A549 (cell line): ENCODE measurements at places on chromosomes 1 and 21.

GRCh38 chr1:104953555-104953954, 1203.9 kb downstream of the AMY1C start:
- DNase-seq = no peak

DNA sequence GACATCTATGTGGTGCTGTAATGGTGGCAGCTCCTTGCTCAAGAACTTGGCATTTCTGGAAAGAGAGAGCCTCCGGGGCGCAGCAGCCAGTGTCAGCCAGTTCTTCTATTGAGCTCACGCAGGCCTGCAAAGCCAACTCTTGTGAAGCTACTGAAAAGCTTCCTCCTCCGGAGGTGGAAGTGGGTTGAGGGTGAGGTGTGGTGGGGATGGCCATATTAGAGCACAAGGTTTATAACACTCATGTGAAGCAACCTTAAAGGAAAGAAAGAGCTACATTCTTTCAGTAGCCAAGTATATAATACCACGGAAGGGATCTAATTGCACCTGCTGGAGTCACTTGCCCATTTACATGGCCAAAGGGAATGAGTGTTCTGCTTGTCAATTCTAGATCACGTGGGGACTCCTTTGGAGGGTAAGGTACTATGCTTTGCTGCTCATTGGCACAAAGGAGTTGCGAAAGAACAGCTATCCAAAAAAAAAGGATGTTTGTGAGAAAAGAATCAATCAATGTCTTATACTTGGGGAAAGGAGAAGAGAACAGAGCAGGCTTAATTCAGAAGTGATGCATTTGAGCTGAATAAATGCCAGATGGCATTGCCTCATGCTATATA, 18.3 kb upstream of the MAP10 start:
- no peak for DNase-seq

DNA sequence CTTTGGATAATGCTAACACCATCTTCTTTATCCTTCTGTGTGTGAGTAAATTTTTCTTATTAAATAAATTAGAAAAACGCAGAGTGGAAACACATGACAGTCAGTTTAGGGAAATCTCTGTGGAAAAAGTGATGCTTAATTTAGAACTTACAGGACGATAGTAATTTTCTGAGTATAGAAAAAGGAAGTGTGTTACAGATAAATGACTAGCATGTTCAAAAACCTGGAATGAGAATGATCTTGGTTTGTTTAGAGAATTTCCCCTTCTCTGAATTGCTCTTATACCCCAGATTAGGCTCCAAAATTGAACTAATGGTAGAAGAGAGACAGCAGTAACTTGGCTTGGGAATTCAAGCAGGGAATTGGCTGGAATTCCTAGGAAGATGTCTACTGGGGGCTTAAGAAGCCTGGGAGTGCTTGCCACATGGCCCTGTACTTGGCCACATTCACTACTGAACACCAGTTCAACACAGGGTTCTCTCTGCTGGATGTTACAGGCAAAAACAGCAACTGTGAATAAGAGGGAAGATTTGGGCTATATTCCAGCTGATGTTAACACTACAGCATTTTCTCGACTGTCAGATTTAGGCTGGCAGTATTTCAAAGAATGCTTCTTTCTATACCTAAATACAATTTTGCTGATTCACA, 1004.2 kb downstream of the TTLL7 start:
- DNase-seq = no peak

- DNase-seq = no peak
These were observed 21.5 kb downstream of the WLS start for GRCh38 chr1:68210829-68211228.

DNA sequence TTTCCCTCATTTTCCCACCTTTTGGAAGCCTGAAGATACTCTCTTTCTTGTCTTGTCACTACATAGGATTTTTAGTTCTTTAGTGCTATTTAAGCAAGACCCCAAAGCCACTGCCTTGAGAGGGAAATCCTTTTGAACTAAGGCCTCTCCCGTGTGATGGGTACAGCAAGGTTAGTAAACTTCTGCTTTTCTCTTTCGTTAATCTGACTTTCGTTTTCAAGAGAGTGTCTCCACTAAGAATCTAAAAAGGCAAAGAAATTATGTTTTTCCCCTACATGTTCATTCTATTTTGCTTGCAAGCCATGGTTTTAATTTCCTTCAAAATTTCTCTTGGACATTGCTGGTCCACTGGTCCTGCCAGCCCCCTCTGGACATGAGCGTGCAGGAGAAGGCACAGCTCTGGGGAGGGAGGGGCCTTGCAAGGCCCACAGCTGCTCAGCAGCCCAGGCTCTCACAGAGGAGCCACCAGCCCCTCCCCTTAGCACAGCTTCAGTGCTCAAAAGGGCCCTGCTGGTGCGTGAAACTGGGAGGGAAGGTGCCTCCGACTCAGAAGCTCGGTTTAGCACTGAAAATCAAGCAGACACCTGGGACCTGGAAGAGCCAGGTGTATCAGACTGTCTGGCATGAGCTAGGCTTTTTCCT, 210.9 kb upstream of the GALNT2 start:
- no peak for DNase-seq

GRCh38 chr21:28899744-28900143, 92.9 kb downstream of the LTN1 start:
- no peak for DNase-seq

DNA sequence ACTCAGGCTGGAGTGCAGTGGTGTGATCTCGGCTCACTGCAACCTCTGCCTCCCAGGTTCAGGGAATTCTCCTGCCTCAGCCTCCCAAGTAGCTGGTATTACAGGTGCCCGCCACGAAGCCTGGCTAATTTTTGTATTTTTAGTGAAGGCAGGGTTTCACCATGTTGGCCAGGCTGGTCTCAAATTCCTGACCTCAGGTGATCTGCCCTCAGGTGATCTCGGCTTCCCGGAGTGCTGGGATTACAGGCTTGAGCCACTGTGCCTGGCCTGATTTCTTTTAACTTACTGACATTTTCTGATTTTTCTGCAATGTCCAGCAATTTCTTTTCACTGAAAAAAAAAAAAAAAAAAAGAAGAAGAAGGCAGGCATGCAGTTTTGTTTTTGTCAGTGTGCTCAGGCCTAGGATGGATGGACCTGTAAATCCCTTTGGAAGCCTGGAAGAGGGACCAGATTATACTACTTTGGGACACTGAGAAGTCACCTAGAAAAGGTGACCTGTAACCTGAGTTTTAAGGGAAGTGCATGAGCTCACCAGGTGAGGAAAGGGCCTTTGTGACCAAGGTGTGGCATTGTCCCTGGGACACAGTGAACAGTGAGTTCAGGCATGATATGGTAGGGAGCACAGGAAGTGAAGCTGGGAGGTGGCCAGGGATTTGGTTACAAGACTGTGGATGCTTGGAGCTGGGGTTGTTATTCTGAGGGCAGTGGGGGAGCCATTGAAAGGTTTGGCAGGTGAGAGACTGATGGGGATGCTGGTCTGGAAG, 2.7 kb upstream of the TMEM61 start:
- DNase-seq = no peak

DNA sequence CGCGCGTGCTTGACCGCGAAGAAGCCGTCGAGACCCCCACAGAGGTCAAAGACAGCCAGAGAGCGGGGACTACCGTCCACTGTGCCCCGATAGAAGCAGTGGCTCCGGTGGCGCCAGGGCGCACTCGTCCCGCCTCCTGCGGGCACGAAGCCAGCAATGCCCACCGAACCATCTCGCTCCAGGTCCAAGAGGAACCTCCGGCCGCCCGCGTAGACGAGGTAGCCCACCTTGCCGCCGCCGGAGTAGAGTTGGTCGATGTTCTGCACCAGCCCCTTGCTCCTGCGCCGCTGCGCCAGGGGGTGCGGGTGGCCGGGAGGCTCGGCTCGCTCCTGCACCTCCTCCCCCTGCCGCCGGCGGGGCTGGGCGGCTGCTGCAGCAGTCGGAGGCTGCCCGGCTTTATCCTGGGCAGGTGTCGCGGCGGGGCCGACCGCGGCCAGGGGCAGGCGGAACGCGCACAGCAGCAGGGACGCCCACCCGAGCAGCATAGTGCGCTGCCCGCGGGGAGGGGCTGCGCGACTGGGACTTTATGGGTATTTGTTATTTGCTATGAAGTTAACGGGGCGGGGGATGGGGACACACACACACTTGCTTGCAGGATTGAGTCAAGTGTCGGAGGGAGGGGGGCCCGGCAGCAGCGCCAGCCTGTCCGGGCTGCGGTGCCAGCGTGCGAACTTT, 844 bp downstream of the ADAMTS5 start:
- DNase-seq = no peak

- DNase-seq = no peak
These were observed 64.7 kb downstream of the PRRC2C start for GRCh38 chr1:171550050-171550449.

- DNase-seq = no peak
These were observed 40.6 kb upstream of the DIPK1A start for GRCh38 chr1:93001893-93002292.

GRCh38 chr21:15022608-15023261, 42.1 kb downstream of the NRIP1 start:
- no peak for DNase-seq

DNA sequence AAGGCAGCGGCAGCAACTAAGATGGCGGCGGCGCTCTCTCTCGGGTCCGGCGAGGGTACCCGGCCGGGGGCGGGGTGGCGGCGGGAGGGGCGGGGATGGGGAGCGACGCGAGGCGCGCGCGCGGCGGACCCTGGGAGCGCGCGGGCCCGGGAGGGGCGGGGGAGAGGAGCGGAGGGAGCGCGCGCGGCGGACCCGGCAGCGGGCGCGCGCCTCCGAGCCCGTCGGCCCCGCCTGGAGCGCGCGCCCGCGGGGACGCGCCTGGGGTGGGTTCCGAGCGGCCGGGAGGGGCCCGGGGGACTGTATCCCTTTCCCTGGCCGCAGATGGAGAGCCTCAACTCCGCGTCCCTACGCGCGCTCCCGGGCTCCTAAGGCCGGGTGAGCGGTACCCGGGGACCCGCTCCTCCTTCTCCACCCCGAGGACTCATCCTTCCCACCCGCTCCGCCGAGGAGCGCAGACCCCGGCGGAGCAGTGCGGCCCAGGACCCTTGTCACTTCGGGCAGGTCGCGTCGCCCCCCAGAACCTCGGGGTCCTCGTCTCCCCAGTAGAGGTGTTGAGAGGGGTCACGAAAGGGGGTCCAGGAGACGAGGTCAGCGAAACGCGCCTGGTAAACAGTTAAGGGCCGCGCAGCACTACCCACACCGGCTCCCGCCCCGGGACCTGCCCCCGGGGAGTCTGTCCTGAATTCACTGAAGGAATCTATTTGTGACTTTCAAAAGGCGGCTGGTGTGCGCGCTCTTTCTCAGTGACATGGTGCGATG, at the start of gene CLSTN1:
Gene CLSTN1 (minus strand): TSS at position 23 of the 759 bp plus-strand sequence. CDS start 232 bp downstream, outside the sequence.
- DNase-seq = peak; percentile 85

DNA sequence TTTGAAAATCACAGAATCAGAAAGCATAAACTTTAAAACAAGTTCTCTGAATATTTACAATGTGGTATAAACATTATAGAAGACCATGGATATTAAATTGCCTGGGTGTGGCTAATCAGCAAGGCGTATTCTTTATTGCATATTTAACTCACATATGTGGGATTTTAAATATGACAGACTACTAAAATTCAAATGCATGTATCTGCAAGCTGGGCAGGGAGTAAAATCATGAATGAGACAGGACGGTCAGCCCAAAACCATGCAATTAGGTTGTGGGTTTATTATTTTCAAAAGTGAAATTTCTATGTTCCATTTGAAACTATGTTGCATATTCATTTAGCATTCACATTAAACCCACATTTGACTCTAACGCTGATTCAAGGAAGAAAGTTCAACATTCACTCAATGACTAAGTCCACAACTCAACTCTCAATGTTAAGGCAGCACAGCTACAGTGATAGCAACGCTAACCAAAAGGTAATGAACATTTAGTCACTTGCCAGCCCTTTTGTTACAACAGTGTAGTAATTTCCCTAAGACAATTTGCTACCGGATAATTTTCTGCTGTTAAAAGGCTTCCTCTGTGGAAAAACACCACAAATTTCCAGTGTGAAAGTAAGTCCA, 6.3 kb upstream of the SYNJ1 start:
- DNase-seq = no peak

GRCh38 chr1:45999507-45999906, 132.9 kb downstream of the PIK3R3 start:
- DNase-seq = no peak

DNA sequence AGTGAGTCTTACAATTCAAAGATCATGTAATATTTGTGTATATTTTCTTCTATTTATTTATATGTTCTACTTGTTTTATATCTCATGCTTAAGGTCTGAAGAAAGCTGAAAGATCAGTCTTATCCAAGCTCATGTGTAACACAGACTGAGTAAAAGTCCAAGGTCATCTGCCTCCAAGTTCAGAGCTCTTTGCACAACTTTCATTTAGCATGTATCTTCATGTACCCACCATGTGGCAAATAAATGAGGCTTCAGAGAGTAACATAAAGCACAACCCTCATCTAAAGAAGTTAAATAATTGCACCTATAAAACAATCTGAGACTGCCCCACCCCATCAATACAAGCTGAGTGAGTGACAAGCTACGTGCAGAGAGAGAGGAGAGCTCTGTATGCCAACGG, 38.5 kb upstream of the PRDX6 start:
- no peak for DNase-seq

DNA sequence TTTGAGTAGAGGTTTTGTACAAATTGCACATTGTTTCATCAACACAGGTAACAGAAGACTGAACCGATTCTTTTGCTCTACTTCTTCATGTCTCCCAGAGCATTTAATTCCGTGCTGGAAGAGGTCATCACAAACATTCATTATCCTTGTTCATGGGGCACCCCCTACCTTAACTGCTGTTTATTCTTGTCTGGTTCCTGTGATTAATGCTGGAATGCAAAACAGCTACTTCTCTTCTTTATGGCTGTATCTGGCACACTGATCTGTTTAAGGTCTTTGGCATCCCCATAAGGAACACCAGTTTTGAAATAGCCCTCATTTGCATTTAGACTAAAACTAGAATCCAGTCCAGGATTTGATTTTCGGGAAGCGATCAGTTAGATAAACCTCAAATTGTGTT, 42.2 kb downstream of the NTNG1 start:
- no peak for DNase-seq

- no peak for DNase-seq
These were observed 43.1 kb downstream of the ZMYM1 start for GRCh38 chr1:35122311-35122710.

DNA sequence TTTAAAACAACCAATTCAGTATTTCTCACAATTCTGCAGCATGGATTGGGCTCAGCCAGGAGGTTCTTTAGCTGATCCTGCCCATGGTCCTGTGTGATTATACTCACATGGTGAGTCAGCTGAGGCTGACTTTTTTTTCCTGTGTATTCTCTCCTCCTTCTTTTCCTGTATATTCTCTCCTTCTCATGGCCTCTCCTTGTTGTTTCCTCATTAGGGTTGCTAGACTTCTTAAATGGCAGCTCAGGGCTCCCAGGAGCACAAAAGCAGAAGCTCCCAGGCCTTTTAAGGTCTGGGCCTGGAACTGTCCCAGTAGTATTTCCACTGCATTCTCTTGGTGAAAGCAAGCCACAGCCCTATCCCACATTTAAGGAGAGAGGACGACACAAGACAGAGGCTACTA, 26.8 kb downstream of the VANGL1 start:
- no peak for DNase-seq
